ENCODE measurements at places on chromosomes 2 and 18.

GRCh38 chr2:124027182-124027581, 2.1 kb downstream of the CNTNAP5 start:
- no peak for DNase-seq

DNA sequence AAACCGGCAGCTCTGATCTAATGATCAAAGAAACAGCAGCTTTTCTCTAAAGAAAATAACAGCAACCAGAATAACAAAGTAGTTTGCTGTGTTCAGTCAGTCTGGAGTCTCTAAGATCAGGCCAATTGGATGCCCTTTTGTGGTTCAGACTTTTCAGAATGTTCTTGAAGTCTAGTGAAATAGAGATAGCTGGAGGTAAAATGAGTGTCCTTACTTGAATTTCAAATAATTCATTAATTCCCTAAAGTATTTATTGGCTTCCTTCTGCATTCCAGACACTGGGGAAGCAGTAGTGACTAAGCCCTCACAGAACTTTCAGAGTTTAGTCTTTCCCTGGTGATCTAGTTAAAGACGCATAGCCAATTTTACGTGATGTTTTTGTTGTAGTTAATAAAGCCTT, 58.7 kb downstream of the C18orf54 start:
- DNase-seq, result no peak

DNA sequence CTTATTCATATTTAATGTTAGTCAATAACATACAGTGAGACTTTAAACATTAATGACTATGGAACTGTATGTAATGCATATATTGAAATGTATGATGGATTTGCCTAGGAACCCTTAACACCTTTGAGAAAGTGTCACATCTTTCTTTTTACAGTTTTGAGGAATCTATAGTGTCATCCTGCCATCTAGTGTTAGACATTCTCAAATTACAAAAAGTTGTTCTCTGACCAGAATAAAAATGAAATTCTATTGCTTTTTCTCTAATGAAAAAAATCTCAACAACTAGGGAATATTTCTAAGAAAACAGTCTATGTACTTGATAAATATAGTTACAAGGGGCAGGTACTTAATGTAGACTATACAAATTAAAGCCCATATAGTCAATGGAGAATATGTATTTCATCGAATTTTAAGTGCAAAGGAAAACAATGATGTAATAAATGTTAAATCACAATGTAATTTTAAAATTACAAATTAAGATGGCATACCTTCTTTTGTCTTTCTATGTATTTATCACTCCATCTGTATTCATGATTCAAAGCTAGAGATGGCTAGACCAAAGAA, 5.1 kb upstream of the CALCRL start:
- no peak for DNase-seq

DNA sequence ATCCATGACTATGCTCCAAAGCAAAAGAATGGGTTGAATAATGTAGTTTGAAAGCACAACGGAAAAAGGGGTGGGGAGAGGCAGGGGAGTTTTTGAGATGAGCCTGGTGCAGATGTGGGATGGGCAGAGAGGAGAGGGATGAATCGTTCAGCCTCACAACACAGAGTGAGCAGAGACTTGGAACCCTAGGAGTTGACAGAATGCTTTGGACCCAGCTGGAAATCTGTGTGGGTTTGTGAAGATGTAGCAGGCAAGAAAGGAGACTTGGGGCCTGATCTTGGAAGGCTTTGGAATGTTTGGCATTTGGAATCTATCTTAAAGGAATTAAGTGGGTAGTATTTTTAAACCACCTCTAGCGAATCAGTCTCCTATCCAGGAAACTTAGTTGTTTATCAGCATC, 66.0 kb upstream of the KCTD1 start:
- DNase-seq, result no peak

DNA sequence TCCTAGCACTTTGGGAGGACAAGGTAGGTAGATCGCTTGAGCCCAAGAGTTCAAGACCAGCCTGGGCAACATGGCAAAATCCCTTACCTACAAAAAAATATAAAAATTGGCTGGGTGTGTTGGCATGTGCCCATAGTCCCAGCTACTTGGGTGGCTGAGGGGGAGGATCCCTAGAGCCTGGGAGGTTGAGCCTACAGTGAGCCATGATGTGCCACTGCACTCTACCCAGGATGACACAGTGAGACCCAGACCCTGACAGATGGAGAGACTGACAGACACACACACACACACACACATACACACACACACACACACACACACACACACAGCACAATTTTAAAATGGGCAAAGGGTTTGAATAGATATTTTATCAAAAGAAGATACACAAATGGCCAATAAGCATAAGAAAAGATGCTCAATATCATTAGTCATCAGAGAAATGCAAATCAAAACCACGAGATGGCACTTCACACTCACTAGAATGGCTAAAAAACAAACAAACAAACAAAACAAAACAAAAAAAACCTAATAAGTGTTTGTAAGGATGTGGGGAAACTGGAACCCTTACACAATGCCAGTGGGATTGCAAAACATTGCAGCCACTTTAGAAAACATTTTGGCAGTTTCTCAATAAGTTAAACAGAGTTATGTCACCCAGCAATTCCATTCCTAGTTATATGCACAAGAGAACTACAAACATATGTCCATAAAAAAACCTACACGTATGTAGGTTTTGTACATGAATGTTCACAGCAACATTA, 42.3 kb downstream of the BAZ2B start:
- no peak for DNase-seq

DNA sequence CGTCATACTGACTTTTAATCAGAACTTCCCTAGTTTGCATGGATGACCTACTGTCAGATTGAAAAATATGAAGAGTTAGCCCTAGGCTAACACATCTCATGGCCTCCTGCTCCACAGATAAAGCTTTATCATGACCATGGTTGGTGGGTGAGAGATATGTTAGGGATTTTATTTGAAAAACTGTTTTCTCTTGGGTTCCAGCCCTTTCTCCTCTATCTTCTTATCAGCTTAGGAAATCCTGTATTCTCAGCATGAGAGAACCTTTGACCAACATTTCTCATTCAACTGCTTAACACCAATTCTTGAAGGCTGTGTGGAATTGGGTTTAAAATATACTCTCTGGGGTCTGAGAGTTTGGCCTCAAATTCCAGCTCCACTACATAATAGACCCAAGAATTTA, 1407.0 kb upstream of the CELF4 start:
- no peak for DNase-seq

- DNase-seq, result no peak
Observed at GRCh38 chr2:60136913-60137312, 416.5 kb downstream of the BCL11A start.

DNA sequence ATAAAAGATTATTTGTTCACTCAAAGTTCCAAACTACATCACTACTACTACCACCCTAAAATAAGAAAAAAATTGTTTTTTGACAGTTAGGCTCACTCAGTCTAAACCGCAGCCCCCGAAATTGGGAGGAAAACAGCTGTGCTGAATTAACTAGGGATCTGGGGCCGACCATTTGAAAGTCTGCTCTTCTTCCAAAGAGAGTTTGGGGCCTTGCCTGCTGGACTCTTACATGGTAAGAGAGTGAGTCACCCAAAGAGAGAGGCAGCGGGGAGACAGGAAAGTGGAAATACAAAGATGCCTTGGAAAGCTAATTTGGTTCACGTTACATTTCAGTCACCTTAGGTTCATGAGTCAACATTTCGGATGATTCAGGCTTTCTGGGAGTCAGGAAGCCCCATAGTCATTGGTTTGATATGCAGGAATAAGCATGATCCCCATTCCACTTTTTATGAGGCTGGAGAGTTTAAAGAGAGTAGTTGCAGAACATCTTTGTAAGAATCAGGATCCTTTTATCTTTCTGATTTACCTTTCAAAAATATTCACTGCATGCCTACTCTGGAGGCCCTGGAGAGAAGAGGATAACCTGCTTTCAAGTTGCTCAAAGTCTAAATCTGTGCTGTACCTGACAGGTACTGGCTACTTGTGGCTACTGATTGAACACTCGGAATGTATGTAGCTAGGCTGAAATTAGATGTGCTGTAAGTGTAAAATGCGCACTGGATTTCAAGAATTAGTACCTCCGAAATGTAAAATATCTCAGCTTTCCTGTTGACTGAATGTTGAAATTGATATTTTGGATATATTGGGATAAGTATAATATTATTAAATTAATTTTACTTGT, 995 bp upstream of the RTN4 start:
- no peak for DNase-seq

- DNase-seq, result no peak
Observed at GRCh38 chr2:205103699-205104098, 558.4 kb downstream of the PARD3B start.

DNA sequence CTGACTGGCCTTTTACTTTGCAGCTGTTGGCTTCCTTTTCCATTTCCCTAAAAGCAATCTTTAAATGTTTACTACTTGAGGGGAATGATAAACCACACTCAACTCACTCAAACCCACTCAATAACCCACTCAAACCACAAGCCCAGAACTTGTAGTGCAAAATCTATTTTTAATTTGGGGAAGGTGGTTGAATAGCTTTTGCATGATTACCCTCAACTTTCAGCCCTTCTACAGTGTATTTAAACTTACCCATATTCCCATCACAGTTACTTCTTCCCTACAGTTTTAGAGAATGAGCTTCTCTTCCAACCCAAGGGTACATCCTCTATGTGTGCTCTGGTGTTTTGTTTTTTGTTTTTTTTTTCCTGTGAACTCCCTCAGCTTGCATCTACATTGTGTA, 636.1 kb downstream of the TDRD15 start:
- DNase-seq, result no peak
